ENCODE measurements at places on chromosomes 2 and 18.

- no peak for DNase-seq
Observed at GRCh38 chr2:188978291-188979081, 4.3 kb downstream of the COL3A1 start.

DNA sequence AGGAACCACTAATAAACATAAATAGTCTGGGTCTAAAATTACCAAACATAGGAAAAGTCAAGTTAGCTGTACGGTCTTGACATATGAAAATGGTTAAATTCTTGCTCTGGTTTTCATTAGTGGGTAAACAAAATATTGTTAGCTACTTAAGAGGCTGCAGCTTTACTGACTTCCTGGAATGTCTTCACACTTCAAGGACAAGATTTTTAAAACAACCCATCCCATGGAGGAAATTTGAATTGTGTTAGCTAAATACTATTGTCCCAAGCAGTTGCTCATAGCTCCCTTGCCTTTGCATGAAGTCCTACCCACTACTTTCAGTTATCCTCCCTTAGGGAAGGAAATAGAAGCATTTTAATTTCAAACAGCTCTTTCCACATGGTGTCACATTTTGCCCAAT lies 128.5 kb downstream of the EPHA4 start:
- no peak for DNase-seq

GRCh38 chr18:69883781-69884180 lies 63.9 kb downstream of the CD226 start:
- DNase-seq, result no peak

DNA sequence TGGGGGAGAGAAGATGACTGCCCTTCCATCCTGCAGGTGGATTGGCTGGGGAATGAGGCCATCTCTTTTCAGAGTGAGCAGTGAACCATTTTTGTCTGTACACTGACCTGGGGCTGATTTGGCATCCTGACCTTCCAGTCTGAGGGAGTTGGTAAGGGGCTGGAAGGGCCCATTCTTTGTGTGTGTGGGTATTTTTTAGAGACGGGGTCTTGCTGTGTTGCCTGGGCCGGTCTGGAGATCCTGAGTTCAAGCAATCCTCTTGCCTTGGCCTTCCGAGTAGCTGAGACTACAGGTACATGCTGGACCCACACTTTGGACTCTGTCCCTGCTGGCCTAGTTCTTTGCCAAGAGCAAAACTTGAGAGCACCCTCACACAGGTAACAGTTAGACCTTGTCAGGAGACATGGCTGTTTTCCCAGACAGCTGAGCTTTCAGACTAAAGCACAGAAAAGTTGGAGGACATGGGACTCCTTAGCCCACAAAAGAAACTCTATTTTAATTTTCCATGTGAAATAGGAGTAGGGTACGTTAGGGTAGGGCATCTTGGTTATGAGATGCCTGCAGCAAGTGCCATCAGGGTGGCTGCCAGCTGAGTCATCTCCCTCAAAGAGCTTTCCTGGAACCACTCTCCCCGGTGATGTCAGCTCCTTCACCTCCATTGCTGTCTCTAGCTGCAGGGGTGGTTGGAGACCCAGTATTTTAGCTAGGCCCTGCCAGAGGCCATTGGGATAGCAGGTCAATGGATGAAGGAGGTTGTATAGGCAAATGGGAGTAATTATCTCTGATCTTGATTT lies 60.7 kb downstream of the DGKD start:
- no peak for DNase-seq

DNA sequence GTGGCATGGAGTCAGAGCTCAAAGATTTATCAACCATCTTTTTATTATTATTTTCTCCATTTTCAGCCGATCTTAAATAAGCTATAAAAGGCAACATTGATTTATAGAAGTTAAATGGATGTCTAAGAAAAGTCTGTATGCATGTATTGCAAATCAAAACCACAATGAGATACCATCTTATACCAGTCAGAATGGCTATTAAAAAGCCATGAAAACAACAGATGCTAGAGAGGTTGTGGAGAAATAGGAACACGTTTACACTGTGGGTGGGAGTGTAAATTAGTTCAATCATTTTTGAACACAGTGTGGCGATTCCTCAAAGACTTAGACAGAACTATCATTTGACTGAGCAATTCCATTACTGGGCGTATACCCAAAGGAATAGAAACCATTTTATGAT lies 731.0 kb downstream of the CNTNAP5 start:
- DNase-seq, result no peak

- no peak for DNase-seq
Observed at GRCh38 chr2:236866542-236867340, 218.9 kb upstream of the COPS8 start.

GRCh38 chr2:200003444-200003843 lies 48.1 kb downstream of the MAIP1 start:
- no peak for DNase-seq

GRCh38 chr2:184371641-184372040 lies 226.7 kb upstream of the ZNF804A start:
- no peak for DNase-seq

GRCh38 chr2:37472959-37473358 lies 128.5 kb downstream of the QPCT start:
- DNase-seq, result no peak

DNA sequence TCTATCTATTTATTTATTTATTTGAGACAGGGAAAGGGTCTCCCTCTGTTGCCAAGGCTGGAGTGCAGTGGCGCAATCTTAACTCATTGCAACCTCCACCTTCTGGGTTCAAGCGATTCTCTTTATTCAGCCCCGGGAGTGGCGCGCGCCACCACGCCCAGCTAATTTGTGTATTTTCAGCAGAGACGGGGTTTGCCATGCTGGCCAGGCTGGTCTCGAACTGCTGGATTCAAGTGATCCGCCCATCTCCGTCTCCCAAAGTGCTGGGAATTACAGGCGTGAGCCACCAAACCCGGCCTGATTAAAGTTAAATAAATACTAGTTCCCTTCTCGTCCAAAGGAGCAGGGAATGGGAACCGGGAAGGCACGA lies 4.2 kb upstream of the CTDSP1 start:
- no peak for DNase-seq

GRCh38 chr2:218024336-218024735 lies 21.5 kb upstream of the TNS1 start:
- DNase-seq, result no peak

- DNase-seq, result no peak
Observed at GRCh38 chr2:95278051-95278471, 3.8 kb downstream of the PROM2 start.

DNA sequence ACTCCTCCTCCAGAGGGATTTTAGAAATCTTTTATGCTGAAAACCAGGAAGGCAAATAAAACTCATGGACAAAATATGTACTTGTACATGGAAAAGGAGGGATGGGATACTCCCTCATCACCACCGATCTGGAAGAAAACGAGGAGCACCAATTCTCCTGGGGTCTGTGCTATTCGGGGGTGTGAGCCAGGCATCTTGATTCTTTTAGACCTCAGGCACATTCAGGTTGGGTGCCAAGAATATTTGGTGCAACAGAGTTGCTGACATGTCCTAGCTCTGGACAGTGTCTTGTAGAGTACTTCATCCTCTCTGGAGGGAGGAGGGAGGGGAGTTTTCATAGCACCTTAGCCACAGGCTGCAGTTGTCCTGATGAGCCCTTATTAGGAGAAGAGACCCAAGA lies 163.0 kb downstream of the PRKCE start:
- DNase-seq, result no peak

DNA sequence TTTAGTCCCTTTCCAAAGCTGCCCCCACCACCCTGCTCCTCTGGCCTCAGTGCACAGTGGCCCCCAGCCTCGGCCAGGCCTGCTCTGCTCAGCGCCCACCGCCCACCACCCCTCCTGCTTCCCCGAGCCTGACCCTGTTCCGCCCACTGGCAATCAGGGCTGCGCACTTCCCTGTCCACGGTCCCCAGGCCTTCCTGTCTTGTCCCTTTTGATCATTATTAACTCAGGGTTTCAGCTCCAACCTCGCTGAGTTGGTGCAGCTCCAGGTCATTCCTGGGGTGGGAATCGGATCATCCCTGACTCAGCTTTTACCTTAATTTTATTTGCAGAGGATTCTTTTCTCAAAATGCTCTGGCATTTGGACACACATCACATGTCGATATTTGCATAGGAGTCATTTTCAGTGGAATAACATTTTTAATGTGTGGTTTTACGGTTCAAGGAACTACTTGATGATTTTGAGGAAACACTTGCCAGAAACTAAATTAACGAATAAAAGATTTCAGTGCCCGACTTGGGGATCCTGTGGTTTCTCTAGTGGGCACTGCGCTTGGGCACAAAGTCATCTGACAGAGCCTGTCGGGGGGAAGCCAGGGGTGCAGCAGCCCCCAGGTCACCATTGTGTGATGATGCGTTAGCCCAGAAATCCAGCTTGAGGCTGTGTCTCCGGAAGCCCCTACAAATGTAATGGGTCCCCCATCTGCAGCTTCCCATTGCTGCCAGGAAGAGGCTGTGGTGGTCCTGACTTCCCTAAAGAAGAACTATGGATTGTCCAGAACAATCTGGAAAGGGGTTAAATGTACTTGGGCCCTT lies 1.0 kb upstream of the ESPNL start:
- DNase-seq, result no peak

GRCh38 chr2:171482877-171483276 lies 39.4 kb upstream of the CYBRD1 start:
- no peak for DNase-seq

DNA sequence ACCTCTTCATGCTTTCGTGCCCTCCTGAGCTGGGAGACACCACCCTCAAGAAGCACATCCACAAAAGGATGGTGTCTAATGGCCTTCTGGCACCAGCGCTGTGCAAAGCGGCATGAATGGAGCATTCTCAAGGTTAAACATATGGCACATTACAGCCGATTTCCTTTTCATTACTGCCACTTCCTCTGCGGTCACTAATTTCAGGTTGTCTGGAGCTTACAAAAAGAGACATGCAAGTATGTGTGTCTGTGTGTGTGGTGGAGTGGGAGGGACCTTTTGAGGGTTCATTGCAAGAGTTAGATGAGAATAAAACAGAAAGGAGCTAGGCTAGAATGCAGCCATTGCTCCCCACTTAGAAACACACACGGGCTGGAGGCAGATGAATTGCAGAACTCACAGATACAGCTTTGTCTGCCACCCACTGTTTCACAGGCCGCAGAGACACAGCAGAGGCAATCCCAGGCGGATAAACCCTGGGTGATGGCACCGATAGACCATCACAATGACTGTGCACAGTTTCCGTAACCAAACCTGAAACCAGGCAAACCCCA lies 76.0 kb downstream of the TGIF1 start:
- peak; percentile 1 for DNase-seq

DNA sequence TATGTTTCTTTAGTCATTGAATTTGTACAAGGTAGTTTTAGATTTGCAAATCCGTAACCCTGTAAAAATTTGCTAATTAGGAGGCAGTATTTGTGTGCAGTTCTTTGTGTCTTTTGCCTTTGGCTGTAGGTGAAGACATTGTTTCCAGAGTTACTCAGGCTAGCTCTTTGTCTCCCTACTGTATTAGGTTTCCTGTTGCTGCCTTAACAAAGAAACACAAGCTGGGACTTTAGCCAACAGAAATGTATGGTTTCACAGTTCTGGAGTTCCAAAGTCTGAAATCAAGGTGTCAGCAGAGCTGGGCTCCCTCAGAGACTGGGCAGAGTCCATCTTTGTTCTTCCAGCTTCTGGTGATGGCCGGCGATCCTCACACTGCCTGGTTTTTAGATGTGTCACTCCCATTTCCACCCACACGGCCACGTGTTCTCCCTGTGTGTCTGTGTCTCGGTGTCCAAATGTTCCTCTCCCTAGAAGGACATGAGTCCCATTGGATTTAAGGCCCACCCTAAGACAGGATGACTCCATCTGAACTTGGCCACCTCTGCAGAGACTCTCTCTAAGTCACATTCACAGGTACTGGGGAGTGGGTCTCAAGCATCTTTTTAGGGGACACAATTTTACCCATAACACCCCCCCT lies 309.7 kb downstream of the GALR1 start:
- DNase-seq, result no peak

- no peak for DNase-seq
Observed at GRCh38 chr2:16713011-16713423, 47.4 kb upstream of the CYRIA start.

DNA sequence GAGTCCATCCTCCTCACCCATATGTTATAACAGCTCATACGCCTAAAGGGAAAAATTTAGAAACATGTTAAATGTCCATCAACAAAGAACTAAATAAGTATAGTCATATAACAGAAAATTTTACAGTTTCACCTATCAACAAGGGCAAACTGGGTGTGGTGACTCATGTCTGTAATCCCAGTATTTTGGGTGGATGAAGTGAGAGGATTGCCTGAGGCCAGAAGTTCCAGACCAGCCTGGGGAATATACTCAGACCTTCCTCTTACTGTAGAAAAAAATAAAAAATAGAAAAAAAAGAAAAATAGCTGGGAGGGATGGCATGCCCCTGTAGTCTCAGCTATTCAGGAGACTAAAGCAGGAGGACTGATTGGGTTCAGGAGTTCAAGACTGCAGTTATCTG lies 48.3 kb upstream of the GULP1 start:
- DNase-seq, result no peak

GRCh38 chr2:145421841-145422240 lies 901.9 kb upstream of the ZEB2 start:
- no peak for DNase-seq

- no peak for DNase-seq
Observed at GRCh38 chr2:195505701-195506100, 151.3 kb upstream of the SLC39A10 start.

- no peak for DNase-seq
Observed at GRCh38 chr2:205957452-205958154, 128.4 kb downstream of the INO80D start.

DNA sequence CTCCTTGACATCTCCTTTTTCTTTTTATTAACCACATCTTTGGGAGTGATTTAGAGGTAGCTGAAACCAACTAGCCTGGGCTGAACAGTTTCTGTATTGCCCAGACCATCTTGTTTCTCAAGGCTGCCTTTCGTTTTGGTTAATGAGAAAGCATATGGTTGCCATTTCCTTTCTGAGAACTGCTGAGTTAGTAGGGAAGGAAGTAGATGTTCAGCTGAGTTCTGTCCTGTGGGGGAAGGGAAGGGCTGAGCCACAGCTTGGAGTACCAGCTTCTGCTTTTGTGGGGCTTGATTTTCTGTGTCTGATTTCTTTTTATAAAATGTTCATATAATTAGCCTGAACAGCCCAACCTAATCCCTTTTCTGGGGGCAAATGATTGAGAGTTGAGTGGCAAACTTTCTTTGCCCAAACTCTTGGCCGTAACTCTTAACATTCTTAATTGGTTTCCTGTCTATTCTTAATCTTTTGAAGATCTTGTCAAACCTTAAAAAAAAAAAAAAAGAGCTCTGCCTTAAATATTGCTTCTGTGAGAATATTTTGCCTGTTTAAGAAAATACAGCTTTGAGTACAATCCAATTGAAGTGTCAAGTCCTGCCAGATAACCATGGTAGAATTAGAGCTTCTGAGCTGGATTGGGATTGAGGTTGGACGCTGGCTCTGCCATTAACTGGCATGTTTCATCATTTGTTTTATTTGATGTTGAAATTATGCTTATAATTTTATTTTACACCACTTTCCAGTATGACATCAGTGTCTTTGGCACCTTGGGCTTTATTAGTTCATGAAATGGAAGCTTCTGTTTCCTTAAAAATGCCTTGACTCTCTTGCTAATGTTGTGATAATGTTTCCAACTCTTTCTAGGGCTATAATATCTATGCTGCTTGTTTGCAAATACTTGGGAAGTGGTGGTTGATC lies 1.9 kb upstream of the NABP1 start:
- peak; percentile 23 for DNase-seq

- DNase-seq, result no peak
Observed at GRCh38 chr2:95344656-95345055, 47.5 kb downstream of the KCNIP3 start.

All from T-helper 9 cell (primary cell).